PC-9 (cell line): ENCODE measurements at places on chromosomes 4 and X. TPM values are rescaled to one million over a fixed set of nuclear protein-coding genes. Genes with fewer than 3 reads are reported as not detected.

DNA sequence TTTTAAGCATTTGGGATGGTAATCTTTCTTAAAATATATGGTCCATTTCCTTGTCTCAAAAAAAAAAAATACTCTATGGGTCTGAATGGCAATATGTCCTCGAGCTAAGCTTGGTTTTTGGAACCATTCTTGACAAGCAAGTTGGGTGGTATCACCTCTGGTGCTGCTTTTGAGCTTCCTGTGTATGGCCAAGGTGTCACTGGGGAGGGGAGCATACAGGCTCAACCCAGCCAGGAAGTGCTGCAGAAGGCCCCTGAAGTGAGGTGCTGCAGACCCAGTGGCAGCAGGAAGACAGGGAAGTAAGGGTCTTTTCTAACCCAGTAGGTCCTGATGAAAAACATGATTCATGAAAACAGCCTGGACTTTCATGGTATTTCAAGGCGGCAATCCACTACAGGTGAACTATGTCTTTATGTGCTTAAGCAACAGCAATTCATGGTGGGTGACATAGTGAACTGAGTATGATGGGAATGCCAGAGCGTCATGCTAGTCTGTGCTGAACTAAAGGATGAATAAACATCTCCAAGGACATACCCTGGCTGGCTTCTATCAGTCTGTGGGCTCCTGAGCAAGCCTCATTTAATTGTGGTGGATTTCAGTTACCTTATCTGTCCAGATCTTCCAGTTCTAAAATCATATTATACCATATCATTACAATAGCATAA, 15.1 kb downstream of the TRAPPC2 start:
- no peak for DNase-seq

GRCh38 chr4:33882246-33882990, 2361.9 kb downstream of the ARAP2 start:
- DNase-seq, result no peak

GRCh38 chrX:2231570-2232192, 269.1 kb downstream of the DHRSX start:
- no peak for DNase-seq

NSG1 gene
- not detected in 2 replicates for total RNA-seq

SLC49A3 gene
- 8.1 and 10.7 TPM in 2 replicates for total RNA-seq

CXXC4 gene
- 0.76 and 0.80 TPM in 2 replicates for total RNA-seq

DNA sequence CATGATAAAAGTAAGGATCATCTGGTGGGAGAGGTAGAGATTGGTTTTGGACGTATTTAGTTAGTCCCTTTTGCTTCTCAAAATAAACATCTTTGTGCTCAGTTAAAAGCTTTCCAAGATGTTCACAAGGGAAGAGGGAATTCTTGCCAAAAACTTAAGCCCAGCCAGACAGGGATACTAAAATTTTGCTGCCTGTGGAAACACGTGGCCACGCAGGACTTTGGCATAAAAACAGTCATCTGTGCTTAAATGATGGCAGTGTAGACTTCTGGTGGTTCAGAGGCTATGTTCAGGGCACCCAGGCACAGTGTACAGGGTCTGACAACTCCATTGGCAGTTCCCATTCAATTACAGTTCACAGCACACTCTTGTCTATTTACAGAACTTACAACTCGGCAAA, 93.2 kb upstream of the JADE1 start:
- no peak for DNase-seq

- DNase-seq, result peak; percentile 60
These were observed 7.7 kb downstream of the SASH3 start for GRCh38 chrX:129787336-129788055.

C4orf51 gene
- not detected in 2 replicates for total RNA-seq

AREG gene
- 4.5 and 6.4 TPM in 2 replicates for total RNA-seq
